Melanocyte of skin (primary cell): ENCODE measurements at places on chromosomes 11 and 22. TPM values are rescaled to one million over a fixed set of nuclear protein-coding genes. Genes with fewer than 3 reads are reported as not detected.

The PHOX2A gene
- not detected in 2 replicates for total RNA-seq

The ARHGEF17 gene
- 19.0 and 19.9 TPM in 2 replicates for total RNA-seq

The TPBGL gene
- 0.73 and 1.0 TPM in 2 replicates for total RNA-seq

The SMC1B gene
- not detected in 2 replicates for total RNA-seq

The NKAPD1 gene
- 22.0 and 25.1 TPM in 2 replicates for total RNA-seq

The SCO2 gene
- total RNA-seq = 5.7 and 6.3 TPM in 2 replicates

The CCDC86 gene
- total RNA-seq = 34.4 and 36.6 TPM in 2 replicates

The VPREB3 gene
- not detected in 2 replicates for total RNA-seq

The APOL3 gene
- total RNA-seq = 1.5 and 1.7 TPM in 2 replicates
